AG09309 (cell line): ENCODE measurements at places on chromosomes 2 and 18.

- DNase-seq: no peak
Observed at GRCh38 chr2:120586507-120587278, 149.0 kb upstream of the GLI2 start.

GRCh38 chr2:207320381-207321159 is 154.8 kb upstream of the KLF7 start:
- no peak for DNase-seq

DNA sequence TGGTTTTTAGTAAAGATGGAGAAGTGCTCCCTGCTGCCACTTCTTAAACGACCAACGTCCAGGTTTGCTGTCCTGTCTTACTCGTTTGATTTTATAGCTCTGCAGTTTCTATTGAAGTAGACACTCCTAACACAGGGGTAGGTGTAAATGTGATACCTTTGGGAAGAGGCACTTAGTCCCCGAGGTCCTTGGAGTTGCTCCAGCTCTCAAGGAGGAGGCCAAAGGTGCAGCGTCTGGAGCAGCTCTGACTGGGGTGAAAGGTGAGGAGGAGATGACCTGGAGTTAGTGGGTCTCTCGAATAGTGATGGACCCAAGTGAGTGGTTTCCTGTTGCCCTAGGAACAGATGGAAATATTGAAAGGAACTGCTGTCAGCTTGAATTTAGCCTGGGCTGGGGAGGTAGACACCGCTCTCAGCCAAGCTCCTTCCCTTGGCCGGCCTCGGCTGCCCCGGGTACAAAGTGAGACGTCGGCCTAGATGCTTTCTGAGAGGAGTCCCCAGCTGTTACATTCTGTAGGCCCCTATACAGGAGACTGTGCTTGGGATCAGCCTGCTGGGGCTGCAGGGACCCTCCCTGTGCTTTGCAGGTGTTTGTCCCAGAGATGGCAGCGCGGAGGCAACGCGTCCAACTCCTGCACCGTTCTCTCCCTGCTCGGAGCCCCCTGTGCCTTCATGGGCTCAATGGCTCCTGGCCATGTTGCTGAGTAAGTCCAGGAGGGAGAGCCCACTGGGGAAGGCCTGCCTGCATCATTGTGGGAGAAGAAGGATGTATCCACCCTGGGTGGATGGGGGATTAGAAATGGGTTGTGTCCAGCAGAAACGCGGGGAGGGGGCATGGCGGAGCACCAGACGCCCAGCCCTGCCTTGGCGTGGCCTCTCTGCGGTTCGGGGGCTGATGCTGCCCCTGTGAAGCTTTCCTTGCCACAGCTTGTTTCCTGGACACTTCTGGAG is 5.4 kb downstream of the KHK start:
- no peak for DNase-seq

DNA sequence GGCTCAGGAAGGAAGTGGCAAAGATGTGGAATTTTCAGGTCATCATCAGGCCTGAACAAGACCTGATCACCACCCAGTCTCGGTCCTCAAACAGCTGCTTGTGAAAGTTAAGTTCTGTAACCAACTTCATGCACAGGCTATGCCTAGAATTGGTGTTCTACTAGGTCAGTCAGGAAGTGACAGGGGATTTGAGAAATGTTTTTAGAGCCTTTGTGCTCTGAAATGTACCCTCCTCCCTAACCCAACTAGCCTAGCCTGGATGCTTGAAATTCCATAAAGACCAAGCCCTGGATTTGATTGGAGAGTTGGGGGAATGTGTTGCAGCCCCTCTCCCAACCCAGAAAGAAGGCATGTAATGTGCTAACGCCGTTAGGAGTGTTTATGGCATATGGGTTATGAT is 63.3 kb downstream of the TGOLN2 start:
- DNase-seq: no peak
